NCI-H446 (cell line): ENCODE measurements at places on chromosomes 7 and 10.

DNA sequence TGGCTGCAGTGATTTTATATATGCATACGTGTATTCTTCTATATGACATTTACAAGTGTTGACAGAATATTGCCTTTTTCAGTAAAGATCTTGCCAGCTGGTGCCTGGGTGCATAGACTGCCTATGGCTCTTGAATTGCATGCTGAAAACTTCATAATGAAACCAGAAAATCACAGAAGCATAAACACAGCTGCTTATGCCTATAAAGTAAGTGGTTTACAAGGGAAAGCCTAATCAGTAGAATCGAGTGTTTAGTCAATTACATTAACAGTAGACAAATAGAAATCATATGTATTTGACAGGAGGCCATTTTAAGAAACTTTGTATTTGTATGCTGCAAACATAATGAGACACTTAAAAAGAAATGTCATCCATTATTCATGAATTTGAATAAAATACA, 82.5 kb downstream of the TMEM168 start:
- no peak for DNase-seq

GRCh38 chr10:13847201-13847631, 260.5 kb downstream of the PRPF18 start:
- no peak for DNase-seq

- DNase-seq, result no peak
These were observed 30.8 kb upstream of the SLC13A1 start for GRCh38 chr7:123230603-123231002.

- DNase-seq, result no peak
These were observed 9.5 kb upstream of the TLX1 start for GRCh38 chr10:101121654-101122031.

DNA sequence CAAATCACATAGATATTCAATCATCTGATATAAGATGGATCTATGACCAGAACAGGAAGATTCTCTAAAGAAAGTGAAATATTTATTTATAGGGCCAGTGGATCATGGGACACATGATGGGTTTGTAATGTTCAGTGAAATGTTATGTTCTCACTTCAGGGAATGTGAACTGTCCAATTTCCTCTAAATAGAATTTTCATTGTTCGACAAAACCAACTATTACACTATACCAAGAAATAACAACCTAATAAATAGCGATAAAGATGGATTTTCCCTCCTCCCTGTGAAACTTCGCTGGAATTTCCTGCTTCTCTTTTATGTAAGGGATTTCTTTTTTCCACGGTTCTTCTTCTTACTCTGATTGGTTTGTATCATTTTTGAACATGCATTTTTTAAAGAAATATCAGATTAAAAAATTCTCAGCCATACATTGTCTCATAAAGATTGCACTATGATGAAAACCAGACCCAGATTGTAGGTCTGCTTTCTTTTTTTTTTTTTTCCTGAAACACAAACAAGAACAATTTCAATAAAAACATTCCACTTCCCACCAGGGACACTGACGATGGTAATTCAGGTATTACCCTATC, 139.8 kb upstream of the ZEB1 start:
- no peak for DNase-seq

DNA sequence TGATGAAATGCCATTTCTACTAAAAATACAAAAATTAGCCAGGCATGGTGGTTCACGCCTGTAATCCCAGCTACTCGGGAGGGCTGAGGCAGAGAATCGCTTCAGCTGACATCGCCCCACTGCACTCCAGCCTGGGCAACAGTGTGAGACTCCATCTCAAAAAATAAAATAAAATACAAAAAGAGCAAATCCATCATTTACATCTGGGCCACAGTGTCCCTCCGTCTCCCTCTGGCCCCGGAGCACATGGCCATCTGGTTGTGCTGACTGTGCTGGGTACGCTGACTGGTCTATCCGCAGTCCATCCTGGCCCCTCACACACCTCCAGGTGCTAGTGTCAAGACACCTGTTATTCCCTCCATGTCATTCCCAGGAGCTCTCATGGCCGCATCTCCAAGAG, 42.1 kb downstream of the KCNH2 start:
- no peak for DNase-seq

DNA sequence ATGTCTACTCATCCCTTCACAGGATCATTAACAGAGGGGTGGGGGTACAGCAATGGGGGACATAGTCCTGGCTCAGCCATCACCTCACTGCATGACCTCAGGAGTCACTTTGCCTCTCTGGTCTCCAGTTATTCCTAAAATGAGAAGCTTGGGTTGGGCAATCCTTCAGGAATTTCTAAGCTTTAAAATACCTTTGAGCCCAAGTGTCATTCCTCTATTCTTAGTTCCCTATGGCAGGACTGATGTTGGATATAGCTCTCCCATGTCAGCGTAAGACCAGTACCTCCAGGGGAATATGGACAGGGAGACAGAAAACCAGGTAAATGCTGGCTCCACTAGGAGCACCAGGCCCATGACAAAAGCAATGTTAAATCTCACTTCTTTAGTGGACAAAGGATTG, 34.5 kb downstream of the BLNK start:
- DNase-seq, result no peak

GRCh38 chr10:132674311-132674710, 111.6 kb downstream of the NKX6-2 start:
- DNase-seq, result no peak

DNA sequence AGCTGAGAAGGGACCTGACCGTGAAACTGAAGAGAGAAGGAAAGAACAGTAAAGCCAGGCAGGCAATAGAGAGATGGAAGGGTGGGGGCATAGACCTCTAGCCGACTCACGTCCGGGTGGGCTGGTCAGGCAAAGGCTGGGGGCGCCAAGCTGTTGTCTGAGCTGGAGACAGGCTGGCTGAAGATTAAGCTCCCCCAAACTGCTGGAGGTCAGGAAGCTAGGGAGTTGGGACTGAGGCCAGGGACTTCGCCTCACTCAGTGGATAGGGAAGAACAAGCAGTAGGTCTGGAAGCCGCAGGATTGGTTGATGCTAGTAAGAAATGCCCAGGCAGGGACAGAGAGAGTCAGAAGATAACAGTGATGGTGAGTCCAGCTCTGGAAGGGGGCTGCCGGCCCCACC, 5.3 kb downstream of the PITX3 start:
- DNase-seq, result no peak

- DNase-seq, result no peak
These were observed 11.9 kb downstream of the STEAP1B start for GRCh38 chr7:22487978-22488642.
